Cortex of kidney (tissue), 1 donor: ENCODE measurements at places on chromosomes 4 and X.

- no peak for DNase-seq
Observed at GRCh38 chrX:110920991-110921390, 125.4 kb upstream of the CHRDL1 start.

GRCh38 chr4:15240764-15241163, 187.1 kb upstream of the C1QTNF7 start:
- no peak for DNase-seq

GRCh38 chrX:133414406-133415275, 648 bp downstream of the GPC4 start:
- no peak for DNase-seq

- no peak for DNase-seq
Observed at GRCh38 chr4:123399627-123400358, 3.2 kb downstream of the SPRY1 start.
